ENCODE measurements at places on chromosomes 11 and 22. TPM values are rescaled to one million over a fixed set of nuclear protein-coding genes. Genes with fewer than 3 reads are reported as not detected.
A peak's percentile ranks its signal among the peaks of the same experiment; 100 is the strongest.

- no peak for DNase-seq
These were observed 298.4 kb upstream of the PDGFD start for GRCh38 chr11:104462341-104462740.

The NXPE4 gene
- not detected for total RNA-seq

DNA sequence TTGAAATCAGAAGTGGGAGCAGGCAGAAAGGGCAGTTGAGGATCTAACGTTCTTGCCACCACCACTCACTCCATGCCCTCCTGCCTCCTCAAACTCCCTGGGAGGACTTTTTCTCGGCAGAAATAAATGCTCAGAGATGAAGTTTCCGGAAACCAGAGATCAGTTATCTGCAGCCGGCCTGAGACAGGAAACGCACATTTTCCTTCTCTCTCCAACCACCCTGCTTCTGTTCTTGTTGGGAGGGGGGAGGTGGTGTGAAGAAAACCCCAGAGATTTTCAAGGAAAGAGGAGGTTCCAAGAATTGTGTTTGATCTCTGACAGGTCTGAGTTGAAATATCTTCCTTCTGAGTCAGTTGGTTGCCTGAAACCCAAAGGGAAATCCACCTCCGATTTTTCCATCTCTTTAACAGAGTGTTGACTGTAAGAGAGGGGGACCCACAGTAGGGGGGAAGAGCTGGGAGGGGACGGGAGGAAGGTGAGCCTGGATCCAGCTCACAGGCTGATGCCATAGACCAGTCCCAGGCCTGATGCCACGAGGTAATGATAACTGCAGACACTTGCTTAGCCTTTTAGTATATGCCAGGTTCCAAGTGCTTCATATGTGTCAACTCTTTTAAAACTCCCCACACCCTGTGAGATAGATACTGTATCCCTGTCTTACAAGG lies 100.8 kb downstream of the TRAF6 start:
- peak; percentile 28 for DNase-seq

The MYRF gene
- 0.93 TPM for total RNA-seq

DNA sequence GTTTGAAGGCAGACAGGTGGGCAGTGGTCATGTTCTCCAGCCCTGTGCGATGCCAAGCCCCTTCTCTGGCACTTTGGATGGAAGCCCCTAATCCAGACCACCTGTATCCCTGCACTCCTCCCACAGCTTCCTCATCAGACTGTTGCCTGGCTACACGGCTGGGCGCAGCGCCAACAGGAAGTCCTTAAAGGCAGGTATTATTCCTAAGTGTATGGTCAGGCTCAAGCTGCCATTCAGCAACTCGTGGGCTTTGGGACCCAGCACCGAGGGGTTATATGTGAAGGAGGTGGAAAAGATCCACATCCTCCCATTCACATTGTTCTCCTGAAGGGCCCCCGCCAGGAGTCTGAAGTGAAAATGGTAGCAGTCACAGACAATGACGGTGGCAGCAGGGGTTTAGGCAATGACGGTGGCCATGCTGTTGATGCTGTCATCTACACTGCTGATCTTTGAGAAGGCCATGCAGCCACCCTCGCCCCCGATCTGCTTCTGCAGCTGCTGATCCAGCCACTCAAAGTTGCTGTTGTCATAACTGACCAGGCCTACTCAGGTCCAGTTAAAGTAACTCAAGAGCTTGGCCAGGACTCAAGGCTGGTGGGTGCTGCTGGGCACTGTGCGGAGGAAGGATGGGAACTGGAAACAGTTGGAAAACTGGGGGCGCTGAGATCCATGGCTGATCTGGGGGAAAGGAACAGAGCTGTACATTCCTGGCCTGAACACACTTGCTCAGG lies 27.7 kb downstream of the OR6Q1 start:
- no peak for DNase-seq

DNA sequence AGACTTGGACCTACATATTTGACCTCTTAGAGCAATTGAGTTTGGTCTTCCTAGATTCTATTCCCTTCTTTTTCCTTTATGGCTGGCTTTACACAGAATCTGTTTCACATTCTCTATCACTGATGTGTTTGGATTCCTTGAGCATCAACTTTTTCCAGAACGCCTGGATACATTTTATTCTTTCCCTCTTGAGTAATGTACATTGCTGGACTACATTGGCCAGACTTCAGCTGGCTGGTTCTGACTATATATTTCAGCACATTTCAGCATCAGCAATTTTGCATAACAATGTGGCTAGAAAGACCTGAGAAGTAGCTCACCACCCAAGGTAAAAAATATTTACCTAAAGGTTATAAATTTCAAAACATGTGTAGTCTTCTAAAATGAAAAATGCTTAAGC lies 2198.2 kb upstream of the RAG2 start:
- DNase-seq: no peak

DNA sequence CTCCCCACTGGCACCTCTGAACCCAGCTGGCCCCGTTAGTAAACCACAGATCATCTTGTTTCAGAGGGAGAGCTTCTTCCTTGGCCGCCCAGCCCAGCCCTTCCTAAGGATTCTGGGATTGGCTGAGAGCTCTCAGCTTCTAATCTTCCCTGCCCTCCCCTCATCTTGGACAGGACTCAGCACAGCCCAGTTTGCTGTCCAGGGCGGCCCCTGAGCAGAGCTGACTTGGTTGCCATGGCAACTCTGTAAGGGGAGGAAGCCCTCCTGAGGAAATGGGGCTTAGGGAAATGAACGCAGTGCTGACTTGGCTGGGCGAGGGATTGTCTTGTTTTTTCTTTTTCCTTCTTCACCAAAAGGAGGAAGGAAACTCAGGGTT lies 4.6 kb downstream of the APOL4 start:
- DNase-seq: no peak

DNA sequence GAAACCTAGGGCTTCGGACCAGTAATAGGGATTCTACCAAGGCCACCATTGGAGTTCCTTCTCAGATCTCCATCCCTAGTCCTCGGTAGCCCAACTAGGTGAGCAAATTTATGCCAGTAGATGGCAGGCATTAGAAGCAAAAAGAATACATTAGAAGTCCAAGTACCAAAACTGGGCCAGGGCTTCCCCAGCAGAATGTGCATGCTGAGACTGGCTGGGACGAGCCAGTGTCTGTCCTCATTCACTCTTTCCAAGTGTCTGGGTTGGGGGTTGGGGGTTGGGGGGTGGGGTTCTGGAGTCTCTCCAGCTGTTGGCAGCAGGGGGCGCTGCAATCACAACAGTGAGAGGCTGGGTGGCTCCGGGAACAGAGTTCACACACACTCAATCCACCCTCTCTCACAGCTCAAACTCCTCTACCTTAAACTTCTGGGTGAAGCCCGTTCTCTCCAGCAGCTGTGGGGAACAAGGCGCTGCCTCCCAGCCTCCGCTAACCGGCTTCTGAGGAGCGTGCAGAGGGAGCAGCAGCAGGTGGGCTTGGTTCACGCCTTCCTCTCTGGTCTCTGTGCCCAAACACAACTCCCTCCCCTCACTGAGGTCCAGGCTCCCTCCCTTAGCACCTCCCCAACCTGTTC lies 57.5 kb downstream of the BTG4 start:
- peak; percentile 79 for DNase-seq

DNA sequence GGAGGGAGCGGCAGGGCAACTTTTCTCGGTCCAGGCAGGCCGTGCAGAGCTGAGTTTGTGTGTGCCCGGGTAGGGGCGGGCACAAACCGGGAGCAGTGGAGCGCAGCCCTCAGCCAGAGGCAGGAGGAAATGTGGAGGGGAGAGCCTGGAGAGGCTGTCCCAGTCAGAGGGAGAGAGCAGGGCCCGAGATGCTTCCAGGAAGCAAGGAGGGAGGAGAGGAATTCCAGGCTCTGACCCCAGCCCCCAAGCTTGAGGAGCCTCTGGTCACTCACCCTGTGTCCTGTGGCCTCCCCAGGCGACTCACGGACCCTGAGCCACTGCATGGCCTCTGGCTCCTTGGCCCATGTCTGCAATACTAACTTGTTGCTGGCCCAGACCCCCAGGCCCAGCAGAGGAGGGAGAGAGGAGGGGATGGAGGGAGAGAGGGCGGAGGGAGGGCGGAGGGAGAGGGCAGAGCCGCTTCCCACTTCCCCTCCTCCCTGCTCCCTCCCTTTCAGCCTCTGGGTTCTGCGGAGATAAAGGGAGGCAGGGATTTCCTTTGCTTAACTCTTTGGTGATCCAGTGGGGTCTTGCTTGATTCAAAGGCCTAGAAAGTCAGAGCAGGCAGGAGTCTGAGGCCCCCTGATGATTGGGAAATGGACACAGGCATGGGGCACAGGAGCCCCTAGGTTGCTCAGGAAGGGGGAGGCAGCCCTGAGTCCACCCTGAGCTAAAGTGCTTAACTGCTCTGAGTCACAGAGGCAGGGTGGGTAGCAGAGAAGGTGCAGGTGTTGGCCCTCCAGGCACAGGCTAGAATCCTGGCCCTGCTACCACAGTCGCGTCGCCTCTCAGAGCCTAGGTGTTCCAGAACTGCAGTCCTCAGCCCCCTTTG lies at the start of gene C1QTNF6:
Gene C1QTNF6 (minus strand): TSS at position 357 of the 871 bp plus-strand sequence. CDS start 34 bp downstream, at position 323.
- DNase-seq: no peak

- no peak for DNase-seq
These were observed 53.4 kb downstream of the SCGB1A1 start for GRCh38 chr11:62472063-62472884.

GRCh38 chr22:19976671-19977070 lies 35.1 kb upstream of the TXNRD2 start:
- no peak for DNase-seq

The TIGD3 gene
- total RNA-seq: 4.0 TPM

Data from activated naive CD4-positive, alpha-beta T cell treated with anti-CD3 and anti-CD28 coated beads, Interleukin-2, amount 50 U/mL, for 72 hours (primary cell).